ENCODE measurements at places on chromosomes 16 and 17.

- DNase-seq, result no peak
These were observed 31.0 kb downstream of the PSMD12 start for GRCh38 chr17:67335245-67335835.

- DNase-seq, result no peak
These were observed 1.8 kb downstream of the TMIGD1 start for GRCh38 chr17:30332057-30332542.

DNA sequence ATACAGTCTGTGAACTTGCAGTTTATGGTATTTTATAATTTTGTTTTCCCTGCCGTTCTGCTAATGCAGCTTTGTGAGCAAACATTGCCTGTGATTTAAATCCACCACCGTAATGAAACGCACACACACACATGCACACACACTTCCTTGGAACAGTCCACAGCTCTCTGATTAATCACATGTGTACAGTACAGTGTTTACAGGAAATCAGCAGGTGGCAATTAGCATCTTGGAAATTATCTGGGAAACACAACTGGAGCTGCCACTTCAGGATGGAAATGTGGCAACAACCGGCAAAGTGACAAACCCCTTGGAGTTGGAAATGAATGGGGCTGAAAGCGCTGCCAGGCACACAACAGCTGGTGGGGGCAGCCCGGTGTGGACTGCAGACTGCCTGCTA, 12.9 kb upstream of the ZKSCAN2 start:
- DNase-seq, result no peak

- no peak for DNase-seq
These were observed 38.3 kb upstream of the CARMIL2 start for GRCh38 chr16:67606632-67607031.

GRCh38 chr17:38332735-38333134, 11.0 kb downstream of the GPR179 start:
- no peak for DNase-seq

DNA sequence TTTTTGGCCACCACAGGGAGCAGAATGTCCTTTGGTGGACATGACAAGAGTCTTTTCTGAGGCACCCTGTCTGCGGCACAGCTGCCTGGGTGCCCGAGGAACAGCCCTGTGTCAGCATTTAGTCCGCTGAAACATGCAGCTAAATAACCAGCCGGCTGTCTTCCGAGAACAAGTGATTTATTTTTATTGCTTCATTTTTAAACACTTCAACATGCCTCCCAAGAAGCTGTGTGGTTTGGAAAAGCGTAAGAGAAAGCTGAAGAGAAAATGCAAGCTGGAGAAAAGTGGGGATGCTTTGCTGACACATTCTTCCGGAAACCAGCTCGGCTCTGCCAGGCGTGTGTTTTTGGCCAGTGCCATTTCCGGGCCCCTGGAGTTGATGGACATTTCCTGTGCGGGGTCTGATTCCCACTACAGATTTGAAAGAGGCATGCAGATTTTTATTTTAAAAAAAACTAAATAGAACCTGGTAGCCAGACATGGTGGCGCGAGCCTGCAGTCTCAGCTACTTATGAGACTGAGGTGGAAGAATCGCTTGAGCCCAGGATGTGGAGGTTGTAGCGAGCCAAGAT, 94.7 kb downstream of the SEC14L1 start:
- DNase-seq, result no peak

- DNase-seq, result no peak
These were observed 27.8 kb upstream of the MEAK7 start for GRCh38 chr16:84532291-84532724.

DNA sequence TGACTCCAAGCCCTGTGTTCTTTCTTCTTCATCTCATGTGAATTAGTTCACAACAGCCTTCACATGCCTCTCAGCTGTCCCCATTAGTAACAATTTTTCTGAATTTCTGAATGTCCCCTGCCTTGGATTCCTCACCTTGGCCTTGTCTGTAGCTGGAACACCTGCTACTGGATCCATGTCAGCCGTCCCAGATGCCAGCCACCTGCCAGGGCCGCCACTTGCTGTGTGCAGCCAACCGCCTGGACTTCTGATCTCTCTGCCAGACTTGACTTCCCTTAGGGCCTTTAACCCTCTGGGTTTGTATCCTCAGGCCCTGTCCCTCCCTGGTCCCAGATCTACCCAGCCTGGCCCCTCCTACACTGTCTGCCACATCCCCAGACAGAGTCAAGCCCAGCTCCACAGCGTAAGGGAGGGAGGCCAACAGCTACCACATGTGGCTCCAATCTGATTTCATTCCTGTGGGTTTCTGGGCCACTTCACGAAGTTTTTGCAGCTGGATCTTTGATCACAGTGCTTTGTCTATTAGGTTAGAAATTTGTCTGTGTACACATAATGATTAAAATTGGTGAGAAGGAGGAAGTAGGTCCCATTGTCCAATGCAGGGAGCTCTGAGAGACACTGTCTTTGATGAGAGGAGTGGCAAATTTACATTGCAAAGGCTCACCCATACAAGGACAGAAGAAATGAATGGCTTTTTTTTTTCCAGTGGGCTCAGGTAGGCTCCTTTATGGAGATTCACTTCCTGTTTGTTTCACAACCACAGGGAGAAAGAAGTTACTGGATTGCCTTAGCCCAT, 15.3 kb downstream of the MPP2 start:
- DNase-seq, result no peak

DNA sequence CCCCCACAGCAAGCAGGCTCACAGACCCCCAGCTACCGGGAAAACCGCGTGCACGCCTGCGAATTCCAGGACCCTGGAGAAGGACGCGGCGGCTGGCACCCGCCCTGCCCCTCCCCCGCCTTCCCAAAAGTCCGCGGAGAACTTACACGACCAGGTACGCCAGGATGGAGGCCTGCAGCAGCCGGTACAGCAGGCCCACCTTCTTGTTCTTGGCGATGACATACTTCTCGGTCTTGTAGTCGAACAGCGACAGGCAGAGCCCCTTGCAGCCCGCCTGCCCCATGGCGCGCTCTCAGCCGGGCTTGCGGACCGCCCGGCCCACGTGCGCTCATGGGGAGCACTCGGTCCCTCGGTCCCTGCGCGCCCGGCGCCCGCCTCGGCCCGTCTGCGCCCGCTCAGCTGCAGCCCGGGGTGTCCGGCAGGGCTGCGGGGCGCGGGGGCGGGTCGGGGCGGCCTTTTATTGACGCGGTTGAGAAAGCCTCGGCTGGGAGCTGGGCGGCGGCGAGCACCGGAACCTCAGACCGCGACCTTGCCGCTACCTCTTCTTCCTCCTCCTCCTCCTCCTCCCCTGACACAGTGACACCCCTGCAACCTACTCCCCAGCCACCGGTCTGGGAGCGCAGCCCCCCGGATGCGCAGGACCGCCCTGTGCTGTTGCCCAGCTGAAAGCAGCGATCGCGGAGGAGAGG, at the start of gene P2RX5:
TSS of gene P2RX5 (minus strand) at position 433 of the 689 bp plus-strand sequence. CDS start at position 283, 150 bp downstream.
- no peak for DNase-seq

Measured in HEK293T (cell line).